ENCODE measurements at places on chromosomes 1 and 21.
A peak's percentile ranks its signal among the peaks of the same experiment; 100 is the strongest.

- DNase-seq = no peak
Observed at GRCh38 chr1:241413974-241414373, 57.0 kb upstream of the RGS7 start.

DNA sequence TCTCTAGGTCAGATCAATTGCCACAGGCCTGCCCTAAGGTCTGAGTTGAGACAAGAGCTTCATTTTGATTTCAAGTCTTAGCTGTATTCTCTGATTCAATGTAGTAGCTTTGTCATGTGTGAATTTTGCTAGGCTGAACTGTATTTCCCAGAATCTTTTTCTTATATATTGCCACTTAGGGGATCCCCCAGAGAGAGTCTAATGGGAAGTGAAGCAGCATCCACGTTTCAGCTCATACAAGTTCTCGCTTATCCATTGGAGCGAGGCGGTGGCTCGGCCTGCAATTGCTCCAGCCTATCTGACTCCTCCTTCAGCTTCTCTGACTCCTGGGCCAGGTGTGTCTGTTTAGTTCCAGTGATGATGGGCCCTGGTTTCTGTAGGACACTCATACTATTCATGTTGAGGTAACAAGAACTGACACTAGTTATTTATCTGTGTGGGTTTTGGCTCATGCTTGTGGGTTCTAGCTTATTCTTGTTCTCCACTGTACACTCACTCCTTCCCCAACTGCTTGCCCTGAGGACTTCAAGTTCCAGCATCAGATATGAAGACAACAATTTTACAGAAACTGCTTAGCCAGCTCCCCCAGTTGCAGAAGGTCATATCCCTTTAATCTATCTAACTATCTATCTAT lies 48.2 kb downstream of the TBX19 start:
- no peak for DNase-seq

DNA sequence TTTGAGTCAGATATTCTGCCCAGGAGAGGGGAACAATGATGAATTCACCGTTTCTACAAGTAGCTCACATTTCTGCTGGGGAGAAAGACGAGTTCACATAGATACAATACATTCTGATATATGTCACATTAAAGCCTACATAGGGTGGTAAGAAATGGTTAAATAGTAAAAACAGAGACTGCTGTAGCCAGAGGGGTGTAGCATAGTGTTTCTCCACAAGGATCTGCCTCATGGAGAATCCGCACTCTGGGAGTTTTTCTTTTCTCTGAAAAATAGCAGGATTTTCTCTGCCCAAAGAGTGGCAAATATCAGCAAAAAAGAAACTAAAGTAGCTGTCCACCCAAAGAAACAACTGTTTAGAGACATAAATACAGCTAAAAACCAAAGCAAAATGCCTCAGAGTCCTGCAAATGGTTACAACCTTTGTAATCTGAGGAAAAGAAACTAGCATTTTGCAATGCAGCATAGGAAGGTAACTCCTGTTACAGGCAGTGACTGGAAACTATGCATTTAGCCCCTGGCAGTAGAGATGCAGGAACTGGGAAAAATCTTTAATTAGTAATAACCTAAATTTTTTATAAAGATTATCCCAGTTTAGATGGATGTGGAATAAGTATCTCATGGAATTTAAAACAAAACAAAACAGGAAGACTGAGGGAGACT lies 1126.7 kb upstream of the ADGRL2 start:
- DNase-seq = no peak

GRCh38 chr1:226633541-226634165 lies 85.1 kb downstream of the STUM start:
- DNase-seq = no peak

DNA sequence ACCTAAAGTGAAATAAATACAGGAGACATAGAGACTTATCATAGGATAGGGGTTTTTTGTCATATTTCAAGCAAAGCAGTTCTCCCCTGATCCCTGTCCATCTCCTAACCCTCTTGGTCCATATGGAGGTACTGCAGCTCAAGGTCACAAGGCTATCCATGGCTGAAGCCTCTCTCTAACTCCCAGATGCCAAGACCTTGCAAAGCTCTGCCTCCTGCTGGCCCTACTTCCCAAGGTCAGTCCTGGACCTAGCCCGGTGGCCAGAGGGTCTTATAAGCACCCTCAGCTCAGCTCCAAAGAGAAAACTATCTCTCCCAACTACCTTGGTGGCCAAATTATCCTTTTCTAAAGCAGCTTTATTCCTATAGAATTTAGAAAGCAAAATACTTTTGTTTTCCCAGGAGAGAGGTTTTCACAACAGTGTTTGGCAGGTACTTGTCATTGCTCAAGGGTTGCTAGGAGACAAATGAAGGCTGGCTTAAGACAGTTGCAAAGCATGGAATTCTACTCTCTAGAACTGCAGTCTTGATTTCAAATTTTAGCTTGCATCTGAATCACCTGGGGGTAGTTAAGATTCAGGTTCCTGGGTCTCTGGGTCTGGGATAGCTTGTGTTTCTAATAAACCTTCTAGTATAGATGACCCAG lies 121.5 kb downstream of the XCL2 start:
- no peak for DNase-seq

DNA sequence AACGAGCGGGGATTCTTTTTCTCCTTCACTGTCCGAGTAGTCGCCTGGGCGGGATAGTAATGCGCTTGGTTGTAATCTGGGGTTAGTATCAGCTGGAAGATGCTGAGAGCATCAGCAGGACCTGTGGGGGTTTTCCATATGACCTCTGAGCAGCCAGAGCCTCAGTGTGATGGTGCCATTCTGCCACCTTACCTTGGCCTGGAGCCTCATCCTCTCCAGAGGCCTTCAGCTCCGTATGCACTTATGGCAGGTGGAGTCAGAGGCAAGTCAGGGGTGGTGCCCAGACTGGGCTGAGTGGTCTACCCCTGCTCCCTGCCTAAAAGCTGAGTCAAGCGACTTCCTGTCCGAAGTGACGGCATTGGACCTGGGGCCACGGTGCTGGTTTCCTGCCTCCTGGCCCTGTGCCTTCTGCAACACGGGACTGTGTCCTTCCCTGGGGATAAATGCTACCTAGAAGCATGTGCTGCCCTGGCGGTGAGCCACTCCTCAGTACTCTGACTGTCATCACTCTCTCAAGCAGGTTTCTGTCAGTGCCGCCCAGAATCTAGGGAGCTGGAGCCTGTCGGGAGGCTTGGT lies 24.7 kb downstream of the TENT5C start:
- no peak for DNase-seq

DNA sequence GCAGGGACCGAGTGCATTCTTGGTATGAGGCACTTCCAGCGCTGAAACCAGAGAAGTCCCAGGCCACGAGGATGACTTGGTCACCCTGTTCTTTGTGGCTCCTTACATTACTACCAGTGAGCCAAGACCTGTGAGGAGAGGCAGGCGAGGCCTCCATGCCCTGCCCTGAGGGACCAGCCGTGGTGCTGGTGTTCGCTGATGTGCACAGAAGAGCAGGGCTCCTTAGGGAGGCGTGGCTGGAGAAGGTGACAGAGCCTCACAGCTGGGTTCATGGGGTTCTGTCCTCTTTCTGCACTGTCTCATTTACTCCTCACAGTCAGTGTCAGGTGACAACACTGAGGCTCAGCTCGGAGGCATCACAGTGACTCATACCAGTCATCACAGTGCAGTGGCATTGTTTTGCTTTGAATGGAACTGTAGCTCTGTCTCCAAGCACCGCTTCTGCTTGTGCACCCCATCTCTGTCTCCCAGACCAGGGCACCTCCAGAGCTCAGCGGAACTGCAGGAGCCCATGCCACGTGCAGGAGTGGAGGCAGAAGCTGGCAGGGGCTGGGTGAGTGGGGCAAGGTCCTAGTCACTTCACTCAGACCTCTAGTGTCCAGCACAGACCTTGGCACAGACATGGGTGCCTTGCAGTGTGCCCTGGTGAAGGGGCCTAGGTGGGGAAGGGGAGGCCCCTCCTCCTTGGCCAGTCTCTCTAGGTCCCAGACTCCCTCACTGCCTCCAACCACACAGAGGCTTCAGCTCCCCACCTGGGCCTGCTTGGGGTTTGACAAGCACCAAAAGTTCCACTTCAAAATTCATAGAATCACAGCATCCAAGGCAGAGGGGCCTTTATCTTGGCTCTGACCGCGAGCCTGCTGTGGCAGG lies 310.9 kb downstream of the MATN1 start:
- no peak for DNase-seq

DNA sequence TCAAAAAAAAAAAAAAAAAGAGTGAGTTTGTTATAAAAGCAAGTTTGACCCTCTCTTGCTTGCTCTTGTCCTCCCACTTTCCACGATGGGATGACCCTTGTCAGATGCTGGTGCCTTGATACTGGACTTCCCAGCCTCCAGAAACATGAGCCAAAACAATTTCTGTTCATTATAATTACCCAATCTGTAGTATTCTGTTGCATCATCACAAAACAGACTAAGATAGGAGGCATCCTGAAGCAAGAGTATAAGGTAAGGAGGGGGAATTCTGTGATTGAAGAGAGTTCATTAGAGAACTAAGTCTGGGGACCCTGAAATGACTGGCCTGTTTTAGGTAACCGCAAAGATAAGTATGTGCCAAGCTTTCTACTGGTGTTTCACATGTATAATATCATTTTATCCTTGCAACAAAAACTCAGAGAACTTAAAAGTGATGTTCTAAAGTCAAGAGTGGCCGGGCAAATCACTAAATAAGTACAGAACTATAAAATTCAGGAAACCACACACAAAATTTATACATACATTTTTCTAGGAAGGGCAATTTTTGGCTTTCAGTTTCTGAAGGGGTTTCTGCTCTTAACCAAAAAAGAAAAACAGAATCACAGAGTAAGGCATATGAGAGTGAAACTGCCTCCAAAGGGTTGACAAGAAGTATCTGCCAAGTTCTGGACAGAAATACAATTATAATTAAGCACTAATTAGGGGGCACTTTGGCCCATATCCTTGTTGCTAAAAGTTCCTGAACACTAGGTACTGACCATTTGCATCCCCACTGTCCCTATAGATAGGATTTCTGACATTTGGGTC lies 14.0 kb downstream of the DNALI1 start:
- no peak for DNase-seq

- DNase-seq = no peak
Observed at GRCh38 chr1:14846688-14847087, 248.2 kb downstream of the KAZN start.

GRCh38 chr1:201137579-201138310 lies 10.8 kb upstream of the ASCL5 start:
- DNase-seq = no peak

DNA sequence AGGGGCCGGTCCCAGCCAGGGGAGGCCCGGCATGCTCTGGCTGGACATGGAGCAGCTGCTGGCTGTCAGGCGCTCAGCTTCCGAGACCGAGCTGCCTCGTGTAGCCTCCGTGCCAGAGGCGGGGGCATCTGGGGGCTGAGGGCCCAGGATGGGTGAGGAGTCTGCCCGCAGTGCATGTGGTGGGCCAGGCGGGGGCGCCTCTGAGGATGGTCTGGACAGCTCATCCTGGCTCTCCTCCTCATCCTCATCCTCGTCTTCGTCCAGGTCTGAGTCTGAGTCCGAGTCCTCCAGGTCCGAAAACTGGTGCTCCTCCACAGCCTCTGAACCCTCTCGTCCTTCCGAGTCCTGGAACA lies 28.9 kb upstream of the EDN2 start:
- DNase-seq = peak; percentile 9
